Left ventricle myocardium inferior (tissue), 1 donor: ENCODE measurements at places on chromosomes 3 and 15.

- no peak for DNase-seq
Observed at GRCh38 chr15:90881181-90881977, 2.9 kb upstream of the FES start.

DNA sequence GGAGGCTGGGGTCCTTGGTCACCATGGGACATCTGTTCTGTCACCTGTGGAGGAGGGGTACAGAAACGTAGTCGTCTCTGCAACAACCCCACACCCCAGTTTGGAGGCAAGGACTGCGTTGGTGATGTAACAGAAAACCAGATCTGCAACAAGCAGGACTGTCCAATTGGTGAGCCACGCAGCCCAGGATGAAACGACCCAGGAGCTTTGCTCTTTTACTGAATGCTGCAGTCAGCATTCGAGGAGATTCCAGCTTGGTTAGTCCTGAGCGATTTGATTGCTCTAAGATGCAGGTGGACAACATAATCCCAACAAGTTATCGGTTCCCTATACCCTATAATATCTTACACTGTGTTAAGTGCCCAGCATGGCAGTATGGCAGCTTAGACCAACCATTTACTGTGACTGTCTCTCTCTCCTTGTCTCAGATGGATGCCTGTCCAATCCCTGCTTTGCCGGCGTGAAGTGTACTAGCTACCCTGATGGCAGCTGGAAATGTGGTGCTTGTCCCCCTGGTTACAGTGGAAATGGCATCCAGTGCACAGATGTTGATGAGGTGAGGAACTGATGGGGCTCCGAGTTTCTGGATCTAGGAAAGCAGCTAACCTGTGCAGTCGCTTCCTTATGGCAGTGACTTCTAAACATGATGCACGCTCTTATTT is 7.8 kb downstream of the THBS1 start:
- no peak for DNase-seq

- no peak for DNase-seq
Observed at GRCh38 chr3:158775426-158776410, 26.1 kb upstream of the MFSD1 start.

GRCh38 chr3:9902372-9903237 is at the start of gene IL17RE:
Gene IL17RE, plus strand, starts transcription at chr3:9902848. Its CDS starts 85 bp downstream, at chr3:9902933.
- DNase-seq: no peak

- no peak for DNase-seq
Observed at GRCh38 chr15:75149867-75150709, 51.6 kb upstream of the C15orf39 start.

DNA sequence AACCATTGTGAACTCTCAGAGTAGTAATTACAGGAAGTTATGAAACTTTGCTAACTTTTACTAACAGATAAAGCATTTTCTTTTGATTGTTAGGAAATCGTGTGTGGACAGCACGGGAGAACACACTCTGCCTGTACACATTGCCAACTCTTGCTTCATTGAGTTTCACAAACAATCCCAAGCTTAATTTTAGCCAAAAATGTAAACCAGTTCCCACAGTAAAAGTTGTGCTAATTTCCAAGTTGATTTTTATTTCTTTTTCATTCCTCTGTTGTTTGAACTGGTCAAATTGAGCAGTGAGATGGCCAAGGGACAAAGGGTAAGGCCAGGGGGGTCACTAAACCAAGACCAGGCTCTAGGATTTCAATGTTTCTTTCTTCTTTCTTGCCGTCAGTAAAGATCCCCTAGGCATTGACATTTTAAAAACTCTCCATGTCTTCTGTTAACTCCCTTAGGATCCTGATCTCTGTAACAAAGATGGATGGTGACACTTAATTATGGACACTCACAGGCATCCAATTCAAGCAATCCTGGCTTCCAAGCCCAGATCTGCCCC is 414.9 kb downstream of the RBMS3 start:
- no peak for DNase-seq
